ENCODE measurements at places on chromosomes 12 and 14. TPM values are rescaled to one million over a fixed set of nuclear protein-coding genes. Genes with fewer than 3 reads are reported as not detected.

Gene SNAPC1
- polyA plus RNA-seq: 5.2 TPM

Gene TCL1B
- 11.5 TPM for polyA plus RNA-seq

Gene PLCZ1
- not detected for polyA plus RNA-seq

Gene GPR132
- polyA plus RNA-seq: 0.28 TPM

Gene EGLN3
- polyA plus RNA-seq: 10.6 TPM

Gene TAS2R13
- polyA plus RNA-seq: not detected

DNA sequence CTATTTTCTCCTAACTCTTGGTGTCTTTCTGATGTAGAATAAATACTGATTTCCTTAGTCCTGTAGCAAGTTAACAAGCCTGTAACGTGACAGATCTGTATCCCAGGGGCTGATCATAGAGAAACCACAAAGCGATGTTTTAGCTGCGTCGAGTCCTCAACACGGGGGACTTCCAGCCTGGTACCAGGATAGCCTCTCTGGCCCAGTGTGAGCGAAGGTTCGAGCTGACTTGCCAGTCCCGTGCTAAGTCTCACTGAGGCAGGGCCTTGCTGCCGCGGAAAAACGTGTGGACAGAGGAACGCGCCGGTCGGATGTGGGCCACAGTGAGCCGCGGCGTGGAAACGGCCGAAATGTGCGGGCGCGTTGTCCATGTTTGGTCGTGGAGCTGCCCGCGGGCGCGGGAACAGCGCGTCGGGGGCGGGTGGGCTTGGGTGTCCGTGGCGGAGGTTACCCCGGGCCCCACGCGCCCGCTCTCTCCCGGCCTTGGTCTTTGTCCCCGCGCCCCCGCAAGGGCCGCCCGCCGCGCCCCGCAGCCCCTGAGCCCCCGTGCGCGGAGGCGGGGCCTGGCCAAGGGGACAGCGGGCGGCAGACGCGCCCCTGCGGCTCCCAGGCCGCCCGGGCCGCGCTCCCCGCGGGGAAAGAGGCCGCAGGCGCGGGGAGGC, 531 bp upstream of the EML1 start:
- DNase-seq: no peak

GRCh38 chr14:33782923-33783322, 168.0 kb downstream of the EGLN3 start:
- DNase-seq: no peak

- no peak for DNase-seq
These were observed 28.6 kb downstream of the AMN start for GRCh38 chr14:102951034-102951433.

GRCh38 chr12:57090924-57091637, 2.2 kb downstream of the NAB2 start:
- no peak for DNase-seq

- DNase-seq: no peak
These were observed 67.8 kb downstream of the TUNAR start for GRCh38 chr14:95944462-95944861.

GRCh38 chr14:54901380-54902142, 1.1 kb downstream of the GCH1 start:
- DNase-seq: no peak

GRCh38 chr14:61188978-61189808, 91.9 kb downstream of the TMEM30B start:
- no peak for DNase-seq

GRCh38 chr14:73238424-73238852, 1.1 kb downstream of the PAPLN start:
- DNase-seq: no peak

- DNase-seq: no peak
These were observed 28.3 kb downstream of the P2RX2 start for GRCh38 chr12:132646850-132647249.

GRCh38 chr12:3087758-3088650, 10.8 kb downstream of the TSPAN9 start:
- no peak for DNase-seq

DNA sequence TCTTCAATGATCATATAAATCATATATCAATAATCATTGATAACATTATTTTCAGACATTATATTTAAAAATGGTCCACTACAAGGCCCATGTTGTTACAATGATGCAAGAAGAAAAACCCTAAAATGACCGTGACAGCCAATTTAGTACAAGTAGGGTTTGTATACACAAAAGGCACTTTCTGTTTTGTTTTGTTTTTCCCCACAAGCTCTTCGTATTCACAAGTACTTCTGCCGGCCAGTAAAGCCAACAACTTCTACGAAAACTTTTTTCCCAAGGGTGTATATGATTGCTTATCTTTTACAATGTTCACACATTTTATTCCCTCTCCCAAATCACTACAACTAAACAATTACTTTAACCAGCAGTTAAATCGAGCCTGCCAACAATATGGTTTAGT, 9.6 kb downstream of the PTPRB start:
- DNase-seq: no peak

- DNase-seq: no peak
These were observed 70.3 kb downstream of the COX16 start for GRCh38 chr14:70289138-70289537.

GRCh38 chr12:104339663-104340062, 36.1 kb downstream of the EID3 start:
- DNase-seq: no peak
